Naive thymus-derived CD8-positive, alpha-beta T cell (primary cell): ENCODE measurements at places on chromosomes 6 and 20. TPM values are rescaled to one million over a fixed set of nuclear protein-coding genes. Genes with fewer than 3 reads are reported as not detected.

The MBOAT1 gene
- 3.0 TPM for total RNA-seq

The PPIL6 gene
- 0.66 TPM for total RNA-seq

The TGM3 gene
- not detected for total RNA-seq

The ISM1 gene
- 0.33 TPM for total RNA-seq

The REV3L gene
- 24.3 TPM for total RNA-seq

The SLC17A4 gene
- total RNA-seq = not detected

The GJA10 gene
- total RNA-seq = not detected

The UBE2V1 gene
- total RNA-seq = 154 TPM

The APMAP gene
- 46.0 TPM for total RNA-seq

The HFE gene
- total RNA-seq = 1.3 TPM

The FOXF2 gene
- total RNA-seq = not detected

The NCOA5 gene
- total RNA-seq = 42.2 TPM

The SNAP25 gene
- not detected for total RNA-seq

The TRERF1 gene
- 18.2 TPM for total RNA-seq

The LAMA2 gene
- total RNA-seq = not detected

The IMPG1 gene
- not detected for total RNA-seq

The TAGAP gene
- 56.9 TPM for total RNA-seq

The EBF4 gene
- 14.9 TPM for total RNA-seq

The JPH2 gene
- not detected for total RNA-seq

The RUNX2 gene
- 36.7 TPM for total RNA-seq

The PBOV1 gene
- total RNA-seq = not detected

The RIPPLY2 gene
- not detected for total RNA-seq

The LRRN4 gene
- not detected for total RNA-seq

The C20orf202 gene
- total RNA-seq = 0.85 TPM

The CALHM5 gene
- total RNA-seq = not detected

The BMP6 gene
- total RNA-seq = not detected

The MEP1A gene
- total RNA-seq = not detected

The IPCEF1 gene
- 98.8 TPM for total RNA-seq

The CNKSR3 gene
- not detected for total RNA-seq

The SLC32A1 gene
- not detected for total RNA-seq

The SLCO4A1 gene
- total RNA-seq = 1.4 TPM

The LST1 gene
- total RNA-seq = 13.7 TPM

The CTAGE9 gene
- total RNA-seq = not detected

The C6orf132 gene
- total RNA-seq = 0.08 TPM

The ZNF165 gene
- 1.0 TPM for total RNA-seq

The SLC22A1 gene
- total RNA-seq = 1.5 TPM

The TRIM40 gene
- not detected for total RNA-seq

The MLN gene
- not detected for total RNA-seq

The MROH8 gene
- 0.71 TPM for total RNA-seq
